Coronary artery (tissue), 2 donors: ENCODE measurements at places on chromosomes 13 and 19.

- DNase-seq: no peak
Measured at GRCh38 chr13:92717857-92718256, 508.8 kb upstream of the GPC6 start.

- no peak for DNase-seq
Measured at GRCh38 chr19:2625434-2625833, 77.1 kb downstream of the GNG7 start.

DNA sequence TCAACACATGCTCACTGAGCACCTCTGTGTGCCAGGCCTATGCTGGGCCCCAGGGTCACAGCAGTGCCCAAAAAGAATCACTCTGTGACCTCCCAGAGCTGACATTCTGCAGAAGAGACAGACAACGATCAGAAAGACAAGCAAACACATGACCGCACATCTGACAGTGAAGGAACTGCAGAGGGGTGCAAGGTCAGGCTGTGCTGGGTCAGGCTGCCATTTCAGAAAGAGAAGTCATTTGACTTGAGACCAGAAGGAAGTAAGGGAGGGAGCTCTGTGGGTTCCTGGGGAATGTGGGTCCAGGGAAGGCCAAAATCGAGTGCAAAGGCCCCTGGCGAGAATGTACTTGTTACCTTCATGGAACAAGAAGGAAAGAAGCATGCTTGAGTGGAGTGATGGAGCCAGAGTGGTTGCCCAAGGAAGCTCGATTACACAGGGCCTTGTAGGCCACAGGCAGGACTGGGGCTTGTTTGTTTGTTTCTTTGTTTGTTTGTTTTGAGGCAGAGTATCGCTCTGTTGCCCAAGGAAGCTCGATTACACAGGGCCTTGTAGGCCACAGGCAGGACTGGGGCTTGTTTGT, 11.4 kb upstream of the CD22 start:
- DNase-seq: no peak

GRCh38 chr13:92805766-92806165, 420.8 kb upstream of the GPC6 start:
- DNase-seq: no peak

DNA sequence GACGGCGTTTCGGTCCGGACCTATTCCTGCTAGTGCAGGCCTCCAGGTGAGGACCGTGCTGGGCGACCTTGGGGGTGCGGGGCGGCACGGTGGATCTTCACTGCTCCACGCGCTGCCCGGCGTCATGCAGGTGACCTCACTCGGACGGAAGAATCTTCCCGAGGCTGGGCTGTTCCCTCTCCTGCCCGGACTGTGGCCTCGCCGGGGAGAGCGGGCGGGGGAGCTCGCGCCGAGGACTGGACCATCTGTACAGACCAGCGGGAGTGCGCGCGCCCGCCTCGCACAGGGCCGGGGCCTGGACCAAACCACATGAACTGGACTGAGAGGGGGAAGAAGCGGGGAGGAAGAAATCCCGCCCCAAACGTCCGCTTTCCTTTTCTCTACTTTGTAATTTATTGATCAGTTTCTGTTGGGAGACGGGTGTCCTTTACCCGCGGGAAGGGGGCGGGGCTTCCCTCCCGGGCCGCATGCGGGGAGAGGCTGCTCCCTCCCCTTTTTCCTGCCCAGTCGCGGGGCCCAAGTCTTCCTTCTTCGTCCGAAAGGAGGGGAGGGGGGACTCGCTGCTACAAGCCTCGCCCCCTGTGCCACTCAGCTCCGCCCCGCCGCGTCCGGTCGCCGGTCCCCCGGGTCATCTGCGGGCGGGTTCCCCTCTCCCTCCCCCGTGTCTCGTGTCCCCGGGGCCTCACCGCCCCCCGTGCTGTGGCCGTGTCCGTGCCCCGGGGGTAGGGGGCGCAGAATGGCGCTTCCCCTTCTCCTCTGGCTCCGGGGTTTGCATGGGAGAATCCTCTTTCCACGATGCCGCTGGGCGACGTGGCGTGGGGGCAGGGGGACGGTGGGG, 4.9 kb downstream of the HRC start:
- peak; percentile 88 for DNase-seq

- no peak for DNase-seq
Measured at GRCh38 chr19:12838182-12838885, at the start of gene MAST1. Gene MAST1, plus strand, starts transcription at chr19:12838515. Its CDS starts 58 bp downstream, at chr19:12838573.

GRCh38 chr13:87677043-87677495, 5.9 kb downstream of the SLITRK5 start:
- peak; percentile 50 for DNase-seq

- DNase-seq: no peak
Measured at GRCh38 chr13:108775597-108775996, 146.2 kb downstream of the MYO16 start.

DNA sequence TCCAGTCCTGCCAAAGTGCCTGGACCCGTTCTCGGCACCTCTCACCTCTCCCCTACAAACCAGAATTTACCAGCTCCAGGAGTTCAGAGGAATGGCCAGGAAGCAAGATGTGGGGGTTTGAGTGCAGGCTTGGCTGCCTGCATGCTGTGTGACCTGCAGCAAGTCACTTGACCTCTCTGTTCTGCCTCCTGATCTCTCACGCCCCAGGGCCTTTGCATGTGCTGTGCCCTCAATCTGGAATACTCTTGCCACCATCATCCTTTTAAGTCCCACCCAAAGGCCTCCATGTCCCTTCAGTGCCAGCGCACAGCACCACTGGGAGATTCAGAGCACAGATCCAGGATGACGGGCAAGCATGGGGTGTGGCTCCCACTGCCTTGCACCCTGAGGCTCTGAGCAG, 43.4 kb downstream of the MYO9B start:
- no peak for DNase-seq

DNA sequence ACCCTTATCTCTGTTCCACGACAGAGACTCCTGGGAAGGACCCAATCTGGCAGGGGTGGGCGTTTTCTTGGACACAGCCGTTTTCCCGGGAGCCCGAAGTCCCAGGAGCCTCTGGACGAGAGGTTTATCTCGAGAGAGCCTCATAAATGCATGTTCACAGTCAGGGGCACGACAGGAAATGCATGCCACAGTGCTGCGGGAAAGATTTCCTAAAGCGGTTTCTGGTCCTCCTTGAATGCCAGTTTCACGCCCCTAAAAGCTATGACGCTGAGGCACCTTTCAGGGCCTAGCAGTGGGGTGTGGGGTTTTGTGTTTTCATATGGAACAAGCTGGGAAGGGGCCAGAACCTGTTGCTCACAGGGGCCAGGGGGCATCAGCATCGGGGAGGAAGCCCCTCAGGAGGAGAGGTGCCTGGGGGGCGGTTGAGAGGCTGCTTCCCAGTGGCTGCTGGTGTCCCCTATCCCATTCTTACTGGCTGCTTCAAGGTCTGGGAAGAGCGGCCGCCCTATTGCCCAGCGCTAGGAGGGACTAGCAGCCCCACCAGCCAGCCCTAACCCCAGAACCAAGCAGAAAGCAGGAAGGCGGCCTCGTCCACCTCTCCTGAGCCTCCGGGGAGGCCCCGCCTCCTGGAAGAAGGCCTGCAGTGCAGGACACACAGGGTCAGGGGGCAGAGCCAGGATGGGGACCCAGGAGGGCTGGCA, 157.0 kb downstream of the KDM4B start:
- DNase-seq: no peak

GRCh38 chr19:36573895-36574720, 1.0 kb upstream of the ZNF529 start:
- no peak for DNase-seq

DNA sequence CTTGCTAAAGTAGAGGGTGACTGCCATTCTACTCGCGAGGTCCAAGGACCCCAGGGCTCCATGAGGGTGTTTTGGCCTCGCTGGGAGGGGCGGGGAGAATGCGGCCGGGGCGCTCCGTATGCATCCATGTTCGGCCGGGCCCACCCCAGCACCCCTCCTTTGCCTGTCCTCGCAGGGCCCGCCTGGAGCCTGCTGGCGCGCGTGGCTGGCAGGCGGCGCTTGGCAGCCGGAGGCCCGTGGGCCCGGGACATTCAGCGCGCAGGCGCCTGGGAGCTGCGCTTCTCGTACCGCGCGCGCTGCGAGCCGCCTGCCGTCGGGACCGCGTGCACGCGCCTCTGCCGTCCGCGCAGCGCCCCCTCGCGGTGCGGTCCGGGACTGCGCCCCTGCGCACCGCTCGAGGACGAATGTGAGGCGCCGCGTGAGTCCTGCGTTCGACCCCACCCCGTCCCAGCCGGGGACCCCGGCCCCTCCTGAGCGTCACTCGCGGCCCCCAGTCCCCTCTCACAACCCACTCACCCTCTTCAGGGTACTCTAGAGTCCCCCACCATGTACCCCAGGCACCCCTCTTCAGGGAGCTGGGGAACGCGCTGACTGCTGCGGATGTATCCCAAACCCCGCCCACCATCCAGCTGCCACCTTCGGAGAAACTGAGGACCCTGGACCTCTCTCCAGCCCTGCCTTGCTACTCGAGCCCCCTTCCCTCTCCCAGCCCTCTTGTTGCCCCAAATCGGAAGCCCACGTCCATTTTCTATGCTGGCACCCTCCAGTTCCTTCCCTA, 4.1 kb downstream of the DLL3 start:
- DNase-seq: no peak

GRCh38 chr13:73703606-73704005, 430.6 kb downstream of the KLF12 start:
- DNase-seq: no peak
